ENCODE measurements at places on chromosomes 5 and 9.

GRCh38 chr9:30235068-30235467 is 2149.4 kb upstream of the ACO1 start:
- DNase-seq = no peak

- DNase-seq = no peak
Observed at GRCh38 chr9:98698856-98699255, 9.9 kb downstream of the GABBR2 start.

GRCh38 chr5:34016750-34017149 is 8.9 kb upstream of the AMACR start:
- DNase-seq = no peak

DNA sequence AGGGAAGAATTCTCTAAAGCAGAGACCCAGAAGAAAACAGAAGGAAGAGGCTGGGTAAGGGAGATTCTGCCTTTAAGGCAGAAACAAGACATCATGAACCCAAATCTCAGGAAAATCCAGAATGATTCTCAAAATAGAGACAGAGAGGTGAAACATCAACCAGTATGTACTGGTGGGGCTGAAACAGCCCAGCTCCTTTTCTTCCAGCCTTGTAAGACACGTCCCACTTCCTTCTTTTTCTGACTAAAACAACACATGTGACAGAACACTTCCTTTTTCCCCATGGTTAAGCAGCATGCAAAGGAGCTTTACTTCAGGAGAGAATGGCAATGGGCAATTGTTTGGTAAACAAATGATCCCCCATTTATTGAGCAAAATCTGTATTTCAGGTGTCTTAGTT is 230.8 kb upstream of the NR4A3 start:
- DNase-seq = no peak
